Erythroblast (primary cell): ENCODE measurements at places on chromosomes 3 and 15.

DNA sequence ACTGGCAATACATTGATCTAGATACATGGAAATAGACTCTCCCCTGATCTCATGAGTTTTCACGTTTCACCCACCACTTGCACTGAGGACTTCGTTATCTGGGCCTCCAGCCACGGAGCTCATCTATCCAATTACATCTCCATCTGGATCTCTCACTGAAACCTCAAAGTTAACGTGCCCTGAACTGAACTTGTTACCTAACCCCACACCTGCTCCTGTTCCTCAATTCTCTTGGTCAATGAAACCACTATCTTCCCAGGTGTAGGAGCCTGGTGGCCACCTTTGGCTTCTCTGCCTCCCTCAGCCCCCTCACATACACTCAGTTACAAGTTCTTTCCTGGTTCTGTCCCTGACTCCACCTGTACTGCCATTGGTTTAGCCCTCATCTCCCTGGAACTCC, 9.7 kb downstream of the DGKG start:
- no peak for DNase-seq

DNA sequence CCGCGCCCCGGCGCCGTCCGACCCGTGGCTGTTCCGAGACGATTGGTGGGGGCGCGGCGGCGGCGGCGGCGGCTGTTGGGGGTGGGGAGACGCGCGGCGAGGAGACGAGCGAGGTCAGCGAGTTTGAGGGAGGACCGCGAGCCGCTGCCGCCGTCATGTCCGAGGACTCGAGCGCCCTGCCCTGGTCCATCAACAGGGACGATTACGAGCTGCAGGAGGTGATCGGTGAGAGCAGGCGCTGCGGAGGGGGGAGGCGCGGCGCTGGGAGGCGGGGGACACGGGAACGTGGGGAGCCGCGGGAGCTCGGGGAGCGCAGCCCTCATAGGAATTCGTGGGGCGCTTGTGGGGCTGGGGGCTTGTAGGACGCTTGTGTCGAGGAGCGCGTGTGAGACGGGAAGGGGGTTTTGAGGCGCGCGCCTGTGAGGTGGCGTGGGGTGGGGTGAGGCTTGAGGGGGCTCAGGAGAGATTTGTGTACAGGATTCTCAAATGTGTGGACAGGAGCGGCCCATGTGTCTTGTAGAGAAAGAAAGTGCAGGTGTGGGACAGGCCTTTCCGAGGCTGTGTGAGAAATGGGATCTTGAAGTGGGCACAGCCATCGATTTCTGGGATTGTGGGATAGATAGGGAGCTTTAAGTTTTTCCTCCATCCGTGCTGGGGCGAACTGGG, 518 bp downstream of the OXSR1 start:
- no peak for DNase-seq

DNA sequence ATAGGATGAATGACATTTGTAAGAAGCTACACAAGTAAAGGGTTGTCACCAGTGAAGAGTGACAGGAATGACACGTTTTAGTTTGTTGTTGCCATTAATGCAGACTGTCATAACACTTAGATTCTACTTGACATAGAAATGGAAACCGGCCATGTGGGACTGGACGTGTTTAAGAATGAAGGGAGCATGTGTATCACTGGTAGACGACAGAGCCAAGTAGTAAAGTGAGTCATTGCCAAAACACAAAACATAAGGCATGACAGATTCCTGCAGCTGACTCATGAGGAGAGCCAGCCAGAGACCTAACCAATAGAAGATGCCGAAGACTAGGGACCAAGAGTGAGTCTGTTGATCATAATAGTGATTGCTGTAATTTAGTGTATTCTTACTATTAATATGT, 106.2 kb upstream of the PLAAT1 start:
- no peak for DNase-seq

- no peak for DNase-seq
These were observed 26.1 kb upstream of the PLXND1 start for GRCh38 chr3:129632556-129632955.

GRCh38 chr15:33040496-33040895, 154.0 kb downstream of the FMN1 start:
- DNase-seq, result no peak

- no peak for DNase-seq
These were observed 64.8 kb downstream of the FAM43A start for GRCh38 chr3:194750491-194750828.

GRCh38 chr3:7388026-7388425, 527.1 kb downstream of the GRM7 start:
- no peak for DNase-seq

GRCh38 chr3:80405618-80406017, 637.8 kb upstream of the ROBO1 start:
- DNase-seq, result no peak

GRCh38 chr15:91278951-91279350, 178.9 kb downstream of the SV2B start:
- DNase-seq, result no peak

DNA sequence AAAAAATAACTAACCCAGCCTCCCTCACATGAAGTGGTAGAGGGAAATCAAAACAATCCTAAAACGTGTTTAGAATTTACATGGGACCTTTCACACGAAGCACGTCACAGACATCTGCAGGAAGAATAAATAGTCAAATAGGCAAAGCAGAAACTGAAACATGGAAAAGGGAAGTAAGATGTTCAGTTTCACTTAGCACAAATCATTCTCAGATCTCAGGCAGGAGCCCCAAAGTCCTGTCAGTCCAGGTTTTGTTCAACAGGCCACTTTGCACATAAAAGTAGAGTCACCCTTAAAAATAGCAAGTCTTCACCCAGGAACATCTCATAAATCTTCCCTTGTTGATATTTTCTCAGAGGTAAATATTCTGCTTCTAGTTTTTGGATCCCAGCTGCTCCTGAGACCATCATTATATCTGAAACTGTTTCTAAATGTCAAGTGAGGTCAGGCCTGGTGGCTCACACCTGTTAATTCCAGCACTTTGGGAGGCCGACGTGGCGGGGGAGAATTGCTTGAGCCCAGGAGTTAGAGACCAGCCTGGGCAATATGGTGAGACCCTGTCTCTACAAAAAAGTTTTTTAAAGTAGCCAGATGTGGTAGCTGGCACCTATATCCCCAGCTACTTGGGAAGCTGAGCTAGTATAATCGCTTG, 1.9 kb downstream of the RUBCN start:
- no peak for DNase-seq

- no peak for DNase-seq
These were observed 9.9 kb downstream of the RAMAC start for GRCh38 chr15:82995938-82996337.
